ENCODE measurements at places on chromosomes 12 and 14.

DNA sequence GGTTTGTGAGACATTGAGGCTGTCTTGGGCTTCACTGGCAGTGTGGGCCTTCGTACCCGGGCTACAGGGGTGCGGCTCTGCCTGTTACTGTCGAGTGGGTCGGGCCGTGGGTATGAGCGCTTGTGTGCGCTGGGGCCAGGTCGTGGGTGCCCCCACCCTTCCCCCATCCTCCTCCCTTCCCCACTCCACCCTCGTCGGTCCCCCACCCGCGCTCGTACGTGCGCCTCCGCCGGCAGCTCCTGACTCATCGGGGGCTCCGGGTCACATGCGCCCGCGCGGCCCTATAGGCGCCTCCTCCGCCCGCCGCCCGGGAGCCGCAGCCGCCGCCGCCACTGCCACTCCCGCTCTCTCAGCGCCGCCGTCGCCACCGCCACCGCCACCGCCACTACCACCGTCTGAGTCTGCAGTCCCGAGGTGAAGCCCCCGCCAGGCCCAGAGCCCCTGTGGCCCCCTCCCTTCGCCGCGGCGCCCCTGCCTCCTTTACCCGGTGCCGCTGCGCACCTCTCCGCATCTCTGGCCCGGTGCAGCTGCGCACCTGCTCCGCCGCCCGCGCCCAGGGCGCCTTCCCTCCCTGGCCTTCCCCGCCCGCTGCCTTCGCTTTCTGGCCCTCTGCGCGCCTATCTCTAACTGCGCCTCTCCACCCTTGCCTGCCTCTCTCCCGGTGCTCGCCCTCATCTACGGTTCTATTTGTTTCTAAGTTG is at the start of gene ENO2:
Gene ENO2 (plus strand): TSS at position 335 of the 701 bp plus-strand sequence. CDS start 1,253 bp downstream, outside the sequence.
- DNase-seq = peak; percentile 93

GRCh38 chr14:68140076-68140741 is 320.6 kb downstream of the RAD51B start:
- DNase-seq = no peak

GRCh38 chr12:55922126-55922525 is 5.6 kb downstream of the PYM1 start:
- no peak for DNase-seq

- DNase-seq = no peak
Measured at GRCh38 chr12:16766736-16767135, 160.8 kb upstream of the LMO3 start.

GRCh38 chr14:99214701-99215100 is 57.3 kb downstream of the BCL11B start:
- DNase-seq = no peak

DNA sequence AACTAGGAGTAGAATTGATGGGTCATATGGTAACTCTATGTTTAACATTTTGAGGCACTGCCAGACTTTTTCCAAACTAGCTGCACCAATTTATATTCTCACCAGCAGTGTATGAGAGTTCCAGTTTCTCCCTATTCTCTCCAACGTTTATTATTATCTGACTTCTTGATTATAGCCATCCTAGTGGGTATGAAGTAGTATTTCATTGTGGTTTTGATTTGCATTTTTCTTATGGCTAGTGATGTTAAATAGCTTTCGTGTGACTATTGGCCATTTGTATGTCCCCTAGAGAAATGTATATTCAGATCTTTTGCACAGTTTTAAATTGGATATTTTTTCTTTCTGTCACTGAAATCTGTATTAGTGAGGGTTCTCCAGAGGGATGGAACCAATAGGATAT is 37.8 kb downstream of the HELB start:
- DNase-seq = no peak

GRCh38 chr12:92295523-92295922 is 149.9 kb upstream of the BTG1 start:
- DNase-seq = no peak

DNA sequence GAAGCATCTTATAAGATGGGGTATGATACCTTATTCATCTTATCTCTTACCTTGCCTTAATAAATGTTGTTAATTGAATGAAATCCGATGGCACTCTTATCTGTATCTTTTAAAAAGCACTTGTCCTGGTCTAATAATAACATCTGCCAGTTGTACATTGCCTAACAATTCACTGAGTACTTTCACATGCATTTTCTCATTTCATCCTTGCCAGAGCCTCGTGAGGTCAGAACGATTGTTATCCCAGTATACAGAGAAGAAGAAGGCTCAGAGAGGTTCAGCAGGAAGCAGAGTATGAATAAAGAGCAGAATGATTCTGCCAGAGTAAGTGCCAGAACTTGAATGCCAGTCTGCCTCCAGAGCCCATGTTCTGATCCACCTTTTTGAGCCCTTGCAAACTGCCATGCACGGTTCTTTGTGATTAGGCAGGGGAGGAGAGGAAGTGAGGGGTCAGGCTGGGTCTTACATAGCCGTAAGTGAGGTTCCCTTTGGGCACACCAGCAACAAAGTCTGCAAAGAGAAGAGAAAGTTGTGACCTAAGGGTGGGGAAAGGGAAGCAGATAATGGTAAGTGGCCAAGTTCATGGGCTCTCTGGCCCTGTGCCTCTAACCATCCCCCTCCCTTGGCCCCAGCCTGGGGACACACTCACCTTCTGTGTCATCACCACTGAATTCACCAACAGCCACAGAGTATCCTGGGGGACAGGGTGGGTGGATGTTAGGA is 11.7 kb downstream of the ITGA5 start:
- DNase-seq = no peak

Measured in posterior vena cava (tissue), 2 donors.